ENCODE measurements at places on chromosomes 16 and 17.

DNA sequence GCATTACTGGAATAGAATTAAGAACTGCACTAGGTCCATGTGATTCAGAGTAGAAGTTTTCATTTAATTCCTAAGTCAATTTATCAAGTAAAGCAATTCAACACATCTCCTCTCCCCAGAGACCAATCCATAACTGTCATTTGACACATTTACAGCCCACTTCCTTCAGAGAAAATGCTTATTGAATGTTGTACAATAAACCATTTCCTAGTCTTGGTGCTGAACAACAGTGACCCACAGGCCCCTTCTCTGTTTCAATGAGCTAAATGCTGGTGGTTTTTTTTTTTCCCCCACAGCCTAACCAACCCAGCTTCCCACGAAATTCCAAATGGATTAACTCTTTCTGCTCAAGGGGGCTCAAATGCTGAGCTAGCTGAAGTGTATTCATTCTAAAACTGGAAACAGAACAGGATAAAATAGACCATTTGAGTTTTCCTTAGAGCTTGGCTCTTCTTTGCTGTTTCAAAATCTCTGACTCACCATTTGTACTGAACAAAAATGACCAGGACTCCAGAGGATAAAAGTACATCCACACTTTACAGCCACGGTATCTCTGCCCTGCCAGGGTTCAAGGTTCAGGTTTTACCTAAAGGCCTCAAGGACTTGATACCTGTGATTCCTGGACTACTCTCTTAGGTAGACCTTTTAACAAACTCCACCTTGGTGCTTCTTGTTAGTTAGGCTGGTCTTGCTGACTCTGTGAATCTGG is 62.3 kb downstream of the TMEM100 start:
- no peak for DNase-seq

GRCh38 chr17:50605429-50605828 is 29.3 kb upstream of the ABCC3 start:
- no peak for DNase-seq

DNA sequence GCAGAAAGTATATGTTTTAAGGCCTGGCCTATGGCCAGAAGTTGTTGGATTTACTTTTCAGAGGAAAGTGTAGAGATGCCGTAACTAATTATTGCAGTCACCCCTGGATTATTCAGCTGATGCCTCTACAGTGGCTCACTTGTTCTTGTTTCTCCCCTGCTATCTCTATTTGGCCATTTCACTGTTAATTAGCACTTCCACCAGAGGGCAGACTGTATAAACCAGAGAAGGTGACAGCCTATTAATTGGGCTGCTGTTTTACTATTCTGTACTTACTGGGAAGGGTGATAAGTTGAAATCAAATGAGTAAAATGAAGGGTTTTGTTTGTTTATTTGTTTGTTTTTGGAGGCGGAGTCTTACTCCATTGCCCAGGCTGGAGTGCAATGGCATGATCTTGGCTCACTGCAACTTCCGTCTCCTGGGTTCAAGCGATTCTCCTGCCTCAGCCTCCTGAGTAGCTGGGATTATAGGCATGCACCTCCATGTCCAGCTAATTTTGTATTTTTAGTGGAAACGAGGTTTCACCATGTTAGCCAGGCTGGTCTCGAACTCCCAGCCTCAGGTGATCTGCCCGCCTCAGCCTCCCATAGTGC is 66.0 kb downstream of the CDK12 start:
- no peak for DNase-seq

DNA sequence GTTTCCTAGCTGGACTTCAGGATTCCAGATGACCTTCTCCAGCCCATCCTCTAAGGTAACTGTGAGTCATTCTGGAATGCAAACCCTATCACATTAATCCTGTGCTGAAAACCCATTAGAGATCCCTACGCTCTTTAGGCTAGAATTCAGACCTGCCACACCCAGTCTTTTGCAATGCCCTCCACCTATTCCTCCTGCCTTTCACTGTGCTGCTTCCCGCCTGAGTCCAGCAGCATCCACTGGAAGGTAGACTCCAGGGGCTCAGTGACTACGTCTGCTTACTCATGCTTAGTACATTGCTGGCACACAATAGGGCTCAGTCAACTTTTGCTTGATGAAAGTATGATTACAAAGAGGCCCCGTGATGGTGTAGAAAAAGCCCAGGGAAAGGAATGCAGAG is 121.1 kb downstream of the SPACA3 start:
- DNase-seq = no peak

DNA sequence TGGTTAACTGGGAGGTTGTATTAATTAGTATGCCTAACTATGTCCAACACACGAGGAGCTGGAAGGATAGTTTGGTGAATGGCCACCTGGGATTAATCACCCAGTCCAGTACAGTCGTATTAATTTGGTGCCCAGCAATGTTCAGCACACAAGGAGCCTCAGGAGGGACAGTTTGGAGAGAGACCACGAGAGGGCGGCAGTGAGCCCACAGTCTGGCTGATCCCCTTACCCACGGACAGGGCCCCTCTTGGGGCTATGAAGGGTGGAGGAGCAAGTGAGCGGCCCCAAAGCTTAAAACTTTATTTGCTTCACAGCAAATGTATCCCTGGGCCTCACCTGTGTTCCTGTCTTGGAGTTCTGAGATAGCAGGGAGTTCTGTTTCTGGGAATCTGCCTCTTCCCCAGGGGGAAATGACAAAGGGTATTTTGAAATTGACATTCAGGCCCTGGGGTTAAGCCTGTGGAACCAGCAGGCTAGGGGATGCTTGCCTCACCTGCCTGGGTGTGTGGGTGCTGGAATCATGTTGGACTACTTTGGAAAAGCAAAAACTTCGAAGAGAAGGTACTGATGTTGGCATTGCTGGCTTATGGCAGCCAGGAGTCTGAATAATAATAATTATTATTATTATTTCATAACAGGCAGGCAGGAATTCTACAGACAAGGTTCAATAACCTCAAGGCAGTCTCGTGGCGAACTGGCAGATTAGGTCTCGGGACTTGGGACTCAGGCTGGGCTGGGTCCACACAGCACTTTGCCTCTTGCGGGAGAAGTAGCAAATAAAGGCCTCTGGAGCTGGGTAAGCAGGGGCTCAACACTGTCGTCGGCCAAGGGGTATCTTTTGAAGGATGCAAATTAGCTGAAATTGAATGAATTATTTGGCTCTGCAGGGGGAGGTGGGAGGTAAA is 227.6 kb upstream of the ASIC2 start:
- DNase-seq = peak; percentile 33

DNA sequence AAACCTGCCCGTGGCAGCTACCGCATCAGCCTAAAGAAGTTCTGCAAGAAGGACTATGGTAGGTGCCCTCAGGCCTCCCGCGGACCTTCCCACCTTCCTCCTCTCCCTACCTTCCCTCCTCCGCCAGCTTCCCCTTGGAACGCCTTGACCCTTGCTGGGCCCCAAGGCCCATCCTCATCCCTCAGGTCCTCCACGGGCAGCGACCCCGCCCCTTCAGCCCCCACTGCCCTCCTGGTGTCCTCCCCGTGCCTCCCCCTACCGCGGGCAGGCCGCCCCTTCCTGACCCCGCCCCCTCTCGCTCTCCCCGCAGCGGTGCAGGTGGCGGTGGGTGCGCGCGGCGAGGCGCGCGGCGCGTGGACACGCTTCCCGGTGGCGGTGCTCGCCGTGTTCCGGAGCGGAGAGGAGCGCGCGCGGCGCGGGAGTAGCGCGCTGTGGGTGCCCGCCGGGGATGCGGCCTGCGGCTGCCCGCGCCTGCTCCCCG is 1.4 kb upstream of the TBC1D24 start:
- DNase-seq = no peak

DNA sequence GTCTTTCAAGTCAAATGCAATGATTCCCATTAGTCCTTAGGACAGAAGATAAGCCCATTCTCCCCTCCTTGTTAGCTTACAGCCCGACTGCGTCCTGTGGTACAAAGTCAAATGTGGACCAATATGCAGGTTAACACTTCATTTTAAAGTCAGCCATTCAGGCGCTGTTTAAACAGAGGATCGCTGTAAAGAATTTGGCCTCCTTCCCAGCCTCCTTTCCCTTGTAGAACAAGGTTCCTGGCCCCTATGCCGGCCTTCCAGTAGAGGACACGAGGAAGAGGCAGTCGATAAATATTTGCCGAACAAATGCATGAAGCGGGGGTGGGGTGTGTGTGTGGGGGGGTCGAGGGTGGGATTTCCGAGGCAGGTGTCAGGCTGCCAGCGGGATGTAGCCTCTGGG is 4.3 kb downstream of the SDK2 start:
- no peak for DNase-seq

GRCh38 chr16:57976331-57976796 is 5.4 kb upstream of the CNGB1 start:
- DNase-seq = no peak

GRCh38 chr17:33292201-33292980 is 704 bp downstream of the ASIC2 start:
- no peak for DNase-seq

DNA sequence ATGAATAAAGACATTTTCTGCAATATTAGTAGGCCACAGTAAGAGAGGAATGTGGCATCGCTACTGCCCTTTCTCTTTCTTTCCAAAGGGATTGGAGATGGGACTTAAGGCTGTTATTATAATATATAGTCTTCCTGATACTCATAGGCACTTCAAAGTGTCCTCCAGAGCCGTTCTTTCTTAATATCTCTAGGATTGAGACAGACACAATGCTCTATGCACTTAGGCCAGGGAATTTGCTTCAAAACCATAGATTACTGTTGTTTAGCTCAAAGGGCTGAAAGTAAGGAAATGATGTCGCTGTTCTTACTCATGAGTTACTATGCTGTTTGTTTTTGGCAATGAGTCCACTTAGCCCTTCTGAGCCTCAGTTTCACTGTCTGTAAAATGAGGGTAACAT is 590.5 kb downstream of the CDH11 start:
- DNase-seq = no peak

DNA sequence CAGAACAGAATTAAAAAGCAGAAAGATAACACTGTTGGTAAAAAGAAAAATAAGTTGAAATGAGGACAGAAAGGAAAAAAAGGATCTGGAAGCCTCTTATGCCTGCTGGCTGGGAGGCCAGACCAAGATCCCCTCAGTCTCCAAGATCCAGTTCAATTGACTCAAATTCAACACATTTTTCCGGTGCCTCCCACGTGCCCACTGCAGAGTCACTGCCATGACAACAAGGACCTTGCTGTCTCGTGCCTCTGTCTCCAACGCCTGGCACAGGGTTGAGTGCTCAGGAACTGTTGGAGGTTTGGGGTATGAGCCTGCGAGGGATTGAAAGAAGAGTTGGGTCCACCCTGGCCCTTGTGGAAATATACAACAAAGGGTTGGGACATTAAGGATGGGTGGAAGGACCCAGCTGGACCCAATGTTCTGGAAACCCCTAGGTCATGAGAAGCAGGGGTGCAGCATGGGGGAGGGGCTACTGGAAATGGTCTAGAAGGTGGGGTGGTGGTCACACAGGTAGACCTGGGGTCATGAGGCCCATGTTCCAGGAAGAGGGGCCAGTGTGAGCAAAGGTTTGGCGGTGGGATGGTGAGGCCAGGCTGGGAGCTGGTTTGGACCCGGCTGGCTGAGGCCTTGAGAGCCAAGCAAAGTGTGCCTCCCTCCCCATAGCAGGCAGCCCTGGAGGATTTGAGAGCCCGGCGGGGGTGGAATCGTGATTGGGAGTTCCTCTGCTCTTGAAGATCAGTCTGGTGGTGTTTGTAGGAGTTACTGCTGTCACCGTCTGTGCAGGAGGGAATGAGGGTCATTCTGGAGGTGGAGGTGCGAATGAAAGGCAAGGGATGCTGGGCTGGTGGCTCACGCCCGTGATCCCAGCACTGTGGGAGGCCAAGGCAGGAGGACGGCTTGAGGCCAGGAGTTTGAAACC is 1.3 kb downstream of the IL34 start:
- DNase-seq = no peak

GRCh38 chr16:7209598-7209997 is 123.0 kb upstream of the RBFOX1 start:
- no peak for DNase-seq

DNA sequence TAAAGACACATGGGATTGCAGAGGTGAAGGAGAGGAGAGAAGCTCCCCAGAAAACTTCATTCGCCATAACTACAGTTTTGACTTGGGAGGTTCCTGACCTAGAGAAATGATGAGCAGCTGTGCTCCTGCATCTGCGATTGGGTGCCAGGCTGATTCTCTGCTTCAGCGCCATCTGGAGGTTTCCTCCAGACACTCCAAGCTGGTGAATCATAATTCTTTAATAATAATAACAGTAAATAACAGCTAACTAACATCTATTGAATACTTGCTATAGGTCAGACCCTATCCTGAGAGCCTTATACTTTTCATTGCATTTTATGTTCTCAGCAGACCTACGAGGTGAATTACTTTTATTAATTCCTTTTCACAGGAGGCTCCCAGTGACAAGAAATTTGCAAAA is 575.8 kb downstream of the TOX3 start:
- DNase-seq = no peak

DNA sequence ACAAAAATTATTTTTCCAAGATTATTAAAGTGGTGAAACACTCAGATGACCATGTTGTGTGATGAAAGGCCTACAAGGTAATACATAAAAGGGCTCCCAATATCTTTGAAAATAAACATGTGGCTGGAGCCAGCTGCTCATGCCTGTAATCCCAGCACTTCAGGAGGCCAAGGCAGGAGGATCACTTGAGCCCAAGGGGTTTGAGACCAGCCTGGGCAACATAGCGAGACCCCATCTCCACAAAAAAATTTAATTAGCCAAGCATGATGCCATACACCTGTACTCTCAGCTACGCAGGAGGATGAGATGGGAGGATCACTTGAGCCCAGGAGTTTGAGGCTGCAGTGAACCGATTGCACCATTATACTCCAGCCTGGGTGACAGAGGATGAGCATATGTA is 26.8 kb downstream of the SIAH1 start:
- DNase-seq = no peak

GRCh38 chr17:17645961-17646360 is 35.3 kb upstream of the RAI1 start:
- DNase-seq = no peak

- no peak for DNase-seq
Measured at GRCh38 chr17:79878329-79878947, 39.2 kb upstream of the CBX4 start.

- DNase-seq = no peak
Measured at GRCh38 chr16:16007743-16008111, 58.3 kb downstream of the ABCC1 start.

DNA sequence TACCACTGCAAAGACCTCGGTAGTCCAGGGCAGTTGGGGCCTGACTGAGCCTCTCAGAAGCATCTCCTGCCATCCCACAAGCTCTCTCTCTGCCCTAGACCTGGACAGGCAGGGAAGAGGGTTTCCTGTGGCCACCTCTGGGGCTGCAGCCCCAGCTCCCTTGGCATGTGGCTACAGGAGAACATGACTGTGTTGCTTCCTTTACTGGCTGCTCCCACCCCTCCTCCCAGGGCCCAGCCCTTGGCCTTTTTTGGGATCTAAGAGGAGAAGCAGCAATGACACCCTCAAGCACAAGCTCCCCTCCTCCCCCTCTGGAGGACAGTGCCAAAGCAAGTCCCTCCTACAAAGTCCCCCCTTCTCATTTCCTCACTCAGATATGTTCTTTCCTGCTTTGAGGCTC is 5.6 kb downstream of the MRPL27 start:
- DNase-seq = no peak

All from activated T-cell treated with anti-CD3 and anti-CD28 coated beads for 48 hours (primary cell).